IPS DF 6.9 (cell line): ENCODE measurements at places on chromosomes 5 and 9.

DNA sequence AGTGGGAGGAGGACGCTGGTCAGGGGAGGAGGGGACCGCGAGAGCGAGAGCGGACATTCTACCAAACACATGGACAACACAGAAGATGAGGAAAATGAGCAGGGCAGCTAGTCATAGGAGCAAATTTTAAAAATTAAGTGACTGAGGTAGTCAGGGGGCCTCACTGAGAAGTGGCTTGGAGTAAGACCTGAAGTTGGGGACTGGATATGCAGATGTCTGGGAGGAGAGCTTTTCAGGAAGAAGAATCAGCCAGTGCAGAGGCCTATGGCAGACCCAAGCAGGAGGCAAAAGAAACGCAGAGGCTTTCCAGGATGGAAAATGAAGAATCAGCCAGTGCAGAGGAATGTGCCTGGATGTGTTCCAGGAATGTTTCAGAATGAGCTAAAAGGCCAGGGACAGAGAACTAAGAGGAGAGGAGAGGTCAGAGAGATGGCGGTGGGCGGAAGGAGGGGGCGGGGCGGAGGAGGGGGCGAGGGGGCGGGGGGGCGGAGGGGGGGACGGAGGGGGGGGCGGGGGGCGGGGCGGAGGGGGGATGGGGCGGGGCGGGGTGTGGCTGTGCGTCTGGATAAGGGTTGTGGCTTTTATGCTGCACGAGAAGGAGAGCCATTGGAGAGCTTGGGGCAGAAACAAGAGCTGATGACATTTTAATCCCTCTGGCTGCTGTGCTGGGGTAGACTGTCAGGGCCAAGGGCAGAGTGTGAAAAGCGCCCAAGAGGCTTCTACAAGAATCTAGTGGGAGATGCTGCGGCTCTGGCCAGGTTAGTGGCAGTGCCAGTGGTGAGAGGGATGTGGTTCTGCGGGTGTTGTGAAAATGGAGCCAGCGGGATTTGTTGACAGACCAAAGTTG, 129.6 kb downstream of the KCNIP1 start:
- H3K27me3 ChIP-seq = no peaks in the 10 kb centered on the region
- DNase-seq = no peak
- no peak overlapping the region for H3K27ac ChIP-seq
- H3K36me3 ChIP-seq = no peaks in the 10 kb centered on the region
- peak overlapping the region; percentile 38; the same call in 1 of the 2 replicates for H3K4me3 ChIP-seq

GRCh38 chr5:555058-555623, 30.9 kb upstream of the SLC9A3 start:
- no peaks in the 10 kb centered on the region; the same call in 1 of the 2 replicates for H3K4me1 ChIP-seq
- no peak for DNase-seq
- no peaks in the 10 kb centered on the region; the same call in 1 of the 2 replicates for H3K27me3 ChIP-seq
- H3K27ac ChIP-seq = no peak overlapping the region

DNA sequence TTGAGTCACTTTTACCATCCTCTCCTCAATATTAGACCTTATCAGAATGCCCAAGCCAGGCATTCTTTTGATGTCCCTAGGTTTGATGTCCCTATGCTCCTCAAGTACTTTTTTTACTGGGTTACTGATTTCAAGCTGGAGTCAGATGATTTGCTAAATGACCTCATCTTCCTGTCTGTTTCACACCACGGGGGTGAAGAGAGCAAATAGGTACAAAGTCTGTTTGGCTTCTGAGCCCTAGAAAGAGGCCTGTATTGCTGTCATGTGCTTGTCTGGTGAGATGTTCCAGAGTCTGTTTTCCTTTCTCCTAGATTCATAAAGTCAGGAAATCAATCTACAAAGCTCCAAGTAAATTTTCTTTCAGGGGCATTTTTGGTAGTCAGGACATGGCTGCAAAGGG, 12.7 kb upstream of the DAB2 start:
- H3K36me3 ChIP-seq = no peaks in the 10 kb centered on the region
- H3K4me1 ChIP-seq = no peaks in the 10 kb centered on the region
- no peak overlapping the region for H3K4me3 ChIP-seq
- no peaks in the 10 kb centered on the region for H3K27me3 ChIP-seq
- no peak for DNase-seq

GRCh38 chr5:102901424-102902134, 146.5 kb downstream of the PAM start:
- no peaks in the 10 kb centered on the region for H3K27me3 ChIP-seq
- DNase-seq = no peak
- H3K4me1 ChIP-seq = peaks cover 2% of the 10 kb centered on the region
- no peak overlapping the region for H3K4me3 ChIP-seq

- DNase-seq = no peak
- no peak overlapping the region for H3K27ac ChIP-seq
- no peaks in the 10 kb centered on the region for H3K36me3 ChIP-seq
- H3K4me1 ChIP-seq = peaks cover 4% of the 10 kb centered on the region
- H3K4me3 ChIP-seq = no peak overlapping the region
These were observed 9.0 kb upstream of the DMRT3 start for GRCh38 chr9:967436-967835.
